ENCODE measurements at places on chromosomes 3 and 15. TPM values are rescaled to one million over a fixed set of nuclear protein-coding genes. Genes with fewer than 3 reads are reported as not detected.

DNA sequence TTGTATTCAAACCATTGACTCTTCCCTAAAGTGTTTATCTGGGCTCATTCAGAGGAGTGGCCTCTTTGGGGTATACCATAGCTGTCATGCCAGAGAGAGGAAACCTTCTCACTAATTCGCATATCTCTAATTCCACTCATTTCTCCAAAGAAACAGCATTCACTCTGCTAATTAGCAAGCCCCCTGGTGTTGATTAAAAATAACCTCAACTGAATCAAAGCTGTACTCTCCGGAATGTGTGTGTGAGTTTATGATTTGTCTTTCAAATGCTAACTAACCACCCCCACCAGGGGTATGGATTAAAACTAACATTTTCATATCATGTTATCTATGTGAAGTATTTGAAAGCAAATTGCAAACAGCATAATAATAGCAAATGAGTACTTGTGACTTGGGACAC lies 45.5 kb downstream of the PAQR5 start:
- DNase-seq, result no peak

DNA sequence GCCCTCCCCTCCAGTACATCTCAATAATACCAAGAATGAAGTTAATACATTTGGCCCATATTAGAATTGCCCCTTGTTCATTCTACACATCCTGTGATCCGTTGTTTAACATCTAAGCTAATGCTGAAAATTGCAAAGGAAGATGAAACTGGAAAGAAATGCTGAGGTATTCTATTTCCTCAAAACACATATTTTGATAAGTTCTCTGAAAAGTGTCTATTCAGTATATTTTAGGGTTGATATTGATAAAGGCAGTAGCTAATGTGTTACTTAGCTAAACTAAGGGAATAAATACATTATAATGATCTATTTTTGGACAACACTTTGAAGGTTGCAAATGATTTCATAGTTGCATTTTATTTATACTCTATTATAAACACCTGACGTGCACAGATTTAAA lies 702.6 kb upstream of the ROBO1 start:
- DNase-seq, result no peak

GRCh38 chr3:38541806-38542205 lies 45.7 kb downstream of the EXOG start:
- no peak for DNase-seq

DNA sequence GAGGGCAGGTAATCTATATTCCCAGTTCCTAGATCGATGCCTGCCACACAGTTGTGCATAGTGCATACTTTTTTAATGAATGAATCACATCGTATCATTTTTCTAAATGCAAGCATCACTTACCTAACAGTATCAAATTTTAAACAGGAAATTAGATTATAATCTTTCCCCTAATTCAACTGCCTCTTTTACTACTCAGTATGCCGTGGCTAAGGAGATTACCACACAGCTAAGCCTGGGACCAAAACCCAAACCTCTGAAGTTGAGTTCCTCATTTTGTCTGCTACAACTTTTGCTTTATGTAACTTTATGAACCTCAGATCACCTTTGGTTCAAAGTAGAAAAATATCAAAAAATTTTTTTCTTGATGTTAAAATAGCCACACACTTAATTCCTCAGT lies 53.2 kb upstream of the FNDC3B start:
- no peak for DNase-seq

GRCh38 chr3:9762871-9763270 lies 6.9 kb downstream of the CAMK1 start:
- no peak for DNase-seq

The MEGF11 gene
- 0.35 TPM for total RNA-seq

Data from mucosa of gallbladder (tissue), 1 donor.